ENCODE measurements at places on chromosomes 4 and X.

DNA sequence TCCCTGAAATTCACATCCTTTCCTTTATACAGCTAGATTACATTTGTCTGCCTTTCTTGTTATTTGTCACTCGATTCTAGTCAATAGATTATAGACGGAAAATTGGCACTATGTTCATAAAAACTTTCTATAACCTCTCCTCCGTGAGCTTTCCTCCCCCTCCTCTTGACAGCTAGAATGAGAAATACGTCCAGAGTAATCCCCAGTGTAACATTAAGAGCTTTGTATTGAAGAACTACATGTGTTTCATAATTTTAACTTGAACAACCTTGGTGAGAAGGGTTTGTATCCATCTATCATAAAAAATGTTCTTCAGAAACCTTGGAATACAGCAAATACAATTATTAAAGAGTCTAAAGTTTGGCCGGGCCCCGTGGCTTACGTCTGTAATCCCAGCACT lies 1707.4 kb downstream of the PCDH7 start:
- no peak for DNase-seq

DNA sequence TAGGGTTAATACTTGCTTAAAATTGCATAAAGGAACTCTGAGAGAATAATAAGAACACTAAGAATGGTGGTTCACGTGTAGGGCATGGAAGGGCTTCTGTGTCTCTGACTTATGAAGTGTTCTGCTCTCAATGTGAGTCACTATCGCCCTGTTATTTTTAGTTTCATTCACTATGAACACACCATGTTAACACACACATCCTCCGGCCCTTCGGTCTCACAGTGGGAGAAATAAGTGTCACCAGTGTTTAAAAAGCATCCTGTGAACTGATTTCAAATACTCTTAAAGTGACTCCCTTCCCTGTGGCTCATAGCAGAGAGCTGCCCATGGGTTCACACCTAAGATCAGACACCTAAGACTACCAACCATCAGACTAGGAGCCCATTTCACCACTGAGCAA lies 33.8 kb upstream of the FGFBP2 start:
- no peak for DNase-seq

- DNase-seq: no peak
Observed at GRCh38 chr4:186712690-186713089, 11.0 kb downstream of the FAT1 start.

DNA sequence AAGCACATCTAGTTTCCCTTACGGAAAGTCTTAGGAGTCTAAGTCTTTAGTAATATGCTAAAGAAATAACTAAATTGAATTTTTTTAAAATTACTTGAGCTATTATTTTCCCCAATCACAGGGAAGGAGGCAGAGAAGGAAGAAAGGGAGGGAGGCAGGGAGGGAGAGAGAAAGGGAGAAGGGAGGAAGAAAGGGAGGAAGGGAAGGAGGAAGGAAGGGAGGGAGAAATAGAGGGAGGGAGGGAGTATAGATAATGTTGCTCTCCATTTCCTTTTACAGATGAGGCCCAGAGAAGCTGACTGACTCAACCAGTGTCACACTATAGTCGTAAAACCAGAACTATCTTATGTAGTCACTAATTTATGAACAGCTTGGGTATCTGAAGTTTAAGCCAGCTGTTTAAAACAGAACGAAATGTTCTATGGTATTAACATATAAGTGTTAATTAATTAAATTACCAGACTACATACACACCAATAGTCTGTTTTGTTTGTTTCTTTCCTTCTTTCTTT lies 14.6 kb downstream of the SH3RF1 start:
- DNase-seq: peak; percentile 34

DNA sequence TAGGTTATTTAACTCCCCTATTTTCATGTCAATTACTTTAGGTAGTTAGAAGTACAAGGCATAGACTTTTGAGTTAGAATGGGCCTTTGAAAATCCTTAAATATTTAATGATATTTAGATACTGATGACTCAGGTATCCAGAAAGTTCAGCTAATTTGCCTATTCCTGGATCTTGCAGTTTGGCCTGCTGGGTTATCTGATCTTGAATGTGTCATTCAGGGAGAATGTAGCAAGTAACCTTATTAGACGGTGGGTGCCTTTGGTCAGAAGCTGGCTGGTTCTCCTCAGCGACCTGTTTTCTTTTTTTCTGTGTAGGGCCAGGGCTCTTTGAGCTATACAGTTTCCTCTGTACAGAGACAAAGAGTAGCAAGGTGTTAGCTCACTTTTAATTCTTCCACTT lies 42.0 kb downstream of the MTM1 start:
- no peak for DNase-seq

DNA sequence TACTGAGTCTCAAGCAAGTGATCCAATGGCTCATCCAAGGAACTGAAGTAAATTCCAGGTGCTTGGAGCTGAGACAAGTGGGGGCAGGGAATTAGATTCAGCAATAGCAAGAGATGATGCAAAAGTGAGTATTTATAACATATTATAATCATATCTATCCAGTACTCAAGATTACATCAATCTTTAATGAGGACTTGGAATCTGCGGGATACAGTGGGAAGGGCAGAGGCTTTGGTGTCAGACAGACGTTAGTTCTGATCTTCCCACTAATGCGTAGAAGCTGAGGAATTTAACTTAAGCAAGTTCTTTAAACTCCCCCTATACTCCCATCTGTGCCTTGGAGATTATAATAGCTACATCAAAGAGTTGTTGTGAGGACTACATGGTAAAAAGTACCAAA lies 143.4 kb upstream of the NWD2 start:
- DNase-seq: no peak

GRCh38 chrX:155071694-155072280 lies 479 bp downstream of the BRCC3 start:
- no peak for DNase-seq

- DNase-seq: no peak
Observed at GRCh38 chrX:51917604-51918003, 24.2 kb downstream of the MAGED1 start.

DNA sequence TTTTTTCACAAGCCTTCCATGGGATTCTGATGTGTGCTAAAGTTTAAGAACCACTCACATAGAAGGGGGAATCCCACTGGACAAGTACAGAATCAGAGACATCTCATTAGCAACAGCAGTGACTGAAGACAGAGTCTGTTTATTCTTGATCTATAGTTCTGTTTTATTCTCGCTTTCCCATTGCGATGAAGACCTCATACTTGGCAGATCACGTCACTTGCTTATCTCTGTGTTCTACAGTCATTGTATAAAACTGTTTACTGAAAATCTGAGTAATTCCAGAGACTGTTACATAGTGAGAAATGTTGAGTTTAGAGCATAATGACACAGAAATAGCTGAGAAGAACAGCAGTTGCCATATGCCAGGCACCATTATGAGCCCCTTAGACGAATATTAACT lies 185.5 kb downstream of the PTTG2 start:
- peak; percentile 59 for DNase-seq

- no peak for DNase-seq
Observed at GRCh38 chr4:54730581-54730980, 72.8 kb downstream of the KIT start.

DNA sequence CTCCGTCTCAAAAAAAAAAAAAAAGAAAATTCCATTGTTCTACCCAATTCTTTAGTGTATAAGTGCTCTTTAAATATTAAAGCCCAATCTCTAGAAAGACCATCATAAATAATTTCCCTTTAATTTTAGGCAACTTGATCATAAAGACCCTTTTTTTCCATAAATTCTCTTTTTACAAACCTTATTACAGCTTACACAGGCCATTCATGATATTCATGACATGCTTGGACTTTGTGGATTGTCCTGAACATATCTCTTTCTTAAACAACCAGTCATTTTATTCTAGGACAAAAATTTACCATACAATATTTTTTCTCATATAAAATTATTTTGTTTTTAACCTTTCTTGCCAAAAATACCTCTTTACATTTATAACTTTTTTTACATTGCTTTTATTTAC lies 30.5 kb downstream of the TLR8 start:
- no peak for DNase-seq

- no peak for DNase-seq
Observed at GRCh38 chr4:83996254-83996653, 460.3 kb downstream of the GPAT3 start.

DNA sequence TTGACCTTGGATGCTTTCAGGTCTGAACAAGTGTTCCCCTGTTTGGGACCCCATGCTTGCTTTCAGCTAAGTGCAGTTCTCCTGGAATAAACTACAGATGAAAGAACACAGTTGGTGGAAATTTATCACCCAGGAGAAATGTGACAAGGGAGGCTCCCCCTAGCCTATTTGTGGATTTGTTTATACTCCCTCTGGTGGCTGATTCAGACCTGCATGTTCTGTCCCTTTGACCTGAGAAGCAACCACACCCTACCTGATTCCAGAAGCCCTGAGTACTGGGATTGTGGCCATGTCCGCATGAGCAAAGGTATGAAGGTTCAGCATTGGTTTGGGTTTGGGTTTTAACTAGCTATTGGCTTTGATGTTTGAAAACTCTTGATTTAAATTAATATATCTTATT lies 440.9 kb downstream of the MID1IP1 start:
- DNase-seq: no peak

DNA sequence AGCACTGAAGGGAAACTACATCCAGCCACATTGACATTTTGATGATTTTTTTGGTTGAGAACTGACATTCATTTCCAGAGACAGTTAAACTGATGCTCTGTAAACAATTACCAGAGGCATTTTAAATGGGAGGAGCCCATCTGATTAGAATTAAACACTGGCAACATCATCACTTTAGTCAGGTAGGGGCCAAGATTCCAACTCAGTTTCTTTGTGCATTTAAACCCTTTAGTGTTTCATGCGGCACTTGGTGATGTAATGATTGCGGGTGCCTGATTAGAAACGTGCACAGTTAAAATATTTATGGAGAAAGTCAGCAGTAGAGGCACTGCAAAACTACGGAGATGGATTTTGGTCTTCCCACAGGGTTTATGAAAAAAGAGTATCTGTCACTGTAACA lies 16.1 kb downstream of the TNIP3 start:
- peak; percentile 87 for DNase-seq

DNA sequence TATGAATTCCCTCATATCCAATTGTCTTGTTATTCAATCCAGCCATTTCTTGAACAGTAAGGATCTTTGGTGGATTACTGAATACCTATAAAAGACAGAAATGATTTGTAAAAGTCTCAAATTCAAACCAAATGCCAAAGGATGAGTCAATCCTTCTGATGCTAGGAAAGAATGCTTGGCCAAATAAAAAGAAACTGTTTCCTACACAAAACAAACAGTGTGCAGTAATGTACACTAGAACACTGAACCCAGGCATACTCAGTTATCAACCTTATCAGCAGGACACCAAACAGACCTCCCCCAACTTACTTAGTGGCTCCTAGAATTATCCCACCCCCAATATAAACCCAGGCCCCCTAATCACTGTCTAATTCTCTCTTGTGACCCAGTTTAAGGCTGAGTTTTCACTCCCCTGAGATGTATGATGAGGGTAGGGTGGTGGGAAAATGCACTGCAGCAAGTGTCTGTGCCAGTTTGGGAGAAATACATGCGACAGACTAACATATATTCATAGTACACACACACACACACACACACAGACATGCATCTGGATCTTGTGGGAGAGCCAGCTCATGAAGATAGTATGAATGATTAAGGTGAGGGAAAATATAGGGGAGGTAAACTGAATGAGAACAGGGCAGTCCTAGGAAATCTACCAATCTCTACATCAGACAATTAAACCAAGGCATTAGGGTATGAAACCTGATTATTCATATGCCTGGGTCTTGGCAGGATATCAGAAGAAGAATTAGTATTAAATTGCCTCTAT lies 35.0 kb downstream of the CLDN2 start:
- DNase-seq: no peak

GRCh38 chrX:39320165-39320564 lies 518.9 kb downstream of the MID1IP1 start:
- DNase-seq: no peak

DNA sequence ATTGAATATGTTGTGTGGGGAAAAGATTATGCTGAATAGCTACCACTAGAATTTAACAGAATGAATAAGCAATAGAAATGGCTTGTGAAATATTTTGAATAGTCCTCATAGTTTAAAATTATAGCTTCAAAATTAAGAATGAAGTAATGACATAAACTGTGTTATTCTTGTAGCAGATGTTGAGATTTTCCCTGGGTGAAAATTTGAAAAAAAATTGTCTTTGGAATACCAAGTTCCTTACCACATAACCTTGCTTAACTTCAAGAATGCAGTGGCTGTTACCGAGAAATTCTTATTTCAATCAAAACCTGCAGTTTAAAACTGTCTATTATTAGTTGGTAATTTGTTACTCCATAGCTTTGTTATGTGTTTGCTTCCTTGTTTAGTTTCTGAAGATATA lies 1268.6 kb downstream of the RAPGEF2 start:
- no peak for DNase-seq

DNA sequence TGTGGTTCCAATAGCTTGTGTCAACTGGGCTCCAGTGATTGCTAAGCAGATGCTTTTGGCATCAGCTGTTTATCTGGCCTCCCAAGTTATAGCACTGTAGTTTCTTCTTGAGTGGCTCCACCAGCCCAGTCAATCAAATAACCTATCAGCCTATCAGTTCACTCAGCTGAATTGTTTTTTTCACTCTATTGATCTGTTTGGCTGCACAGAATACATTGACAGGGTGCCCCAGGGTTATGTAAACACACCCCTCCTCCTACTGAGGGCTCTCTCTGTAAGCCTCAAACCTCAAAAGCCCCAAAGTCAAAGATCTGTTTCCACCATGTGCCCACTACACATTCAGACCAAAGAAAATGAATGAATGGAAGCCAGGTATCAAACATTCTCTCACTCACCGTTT lies 214.0 kb downstream of the HS6ST2 start:
- no peak for DNase-seq

DNA sequence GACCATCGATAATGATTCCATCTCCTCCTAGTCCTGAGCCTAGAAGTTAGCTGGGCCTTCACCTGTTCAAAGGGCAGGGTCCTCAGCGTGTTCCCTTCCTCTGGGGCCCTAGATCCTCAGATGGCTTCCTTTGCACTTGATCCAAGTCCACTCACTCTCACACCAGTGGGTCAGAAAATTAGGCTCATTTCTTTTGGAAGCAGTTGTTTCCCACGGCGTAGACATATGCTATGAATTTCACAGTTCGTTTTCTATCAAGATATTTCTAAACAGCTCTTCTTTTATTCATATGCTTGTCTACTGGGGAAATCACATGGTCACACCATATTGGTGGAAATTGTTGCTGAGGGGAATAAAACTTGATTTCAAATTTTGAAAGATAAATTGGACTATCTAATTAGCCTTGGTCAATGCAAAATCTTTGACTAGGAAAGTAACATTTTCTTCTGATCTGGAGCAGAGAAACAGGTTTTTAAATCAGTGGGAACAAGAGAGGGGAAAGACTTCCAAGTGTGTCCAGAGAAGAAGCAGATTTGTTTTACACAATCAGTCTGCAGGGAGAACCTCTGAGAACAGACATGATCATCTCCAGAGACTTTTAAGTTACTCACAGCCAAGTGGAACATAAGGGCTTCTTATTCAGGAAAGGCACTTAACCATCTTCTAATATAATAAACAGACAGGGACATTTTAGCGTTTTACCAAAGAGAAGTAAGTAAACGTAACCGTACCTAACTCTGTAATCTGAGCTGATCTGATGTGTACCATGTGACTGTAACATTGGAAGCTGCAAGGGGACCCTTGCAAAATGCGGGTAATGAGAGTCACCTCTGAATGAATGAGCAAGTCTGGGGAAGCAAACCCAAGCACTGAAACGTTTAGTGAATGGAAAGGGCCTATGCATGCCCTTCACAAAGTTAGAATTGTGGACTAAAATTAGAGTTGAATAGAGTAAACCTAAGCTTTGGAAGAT lies 455.7 kb upstream of the FAT1 start:
- DNase-seq: no peak

GRCh38 chr4:72677265-72677664 lies 108.2 kb upstream of the ADAMTS3 start:
- no peak for DNase-seq

All from AG10803 (cell line).